ENCODE measurements at places on chromosomes 3 and 15.

GRCh38 chr15:31069360-31070000, 32.0 kb downstream of the TRPM1 start:
- no peak for DNase-seq

DNA sequence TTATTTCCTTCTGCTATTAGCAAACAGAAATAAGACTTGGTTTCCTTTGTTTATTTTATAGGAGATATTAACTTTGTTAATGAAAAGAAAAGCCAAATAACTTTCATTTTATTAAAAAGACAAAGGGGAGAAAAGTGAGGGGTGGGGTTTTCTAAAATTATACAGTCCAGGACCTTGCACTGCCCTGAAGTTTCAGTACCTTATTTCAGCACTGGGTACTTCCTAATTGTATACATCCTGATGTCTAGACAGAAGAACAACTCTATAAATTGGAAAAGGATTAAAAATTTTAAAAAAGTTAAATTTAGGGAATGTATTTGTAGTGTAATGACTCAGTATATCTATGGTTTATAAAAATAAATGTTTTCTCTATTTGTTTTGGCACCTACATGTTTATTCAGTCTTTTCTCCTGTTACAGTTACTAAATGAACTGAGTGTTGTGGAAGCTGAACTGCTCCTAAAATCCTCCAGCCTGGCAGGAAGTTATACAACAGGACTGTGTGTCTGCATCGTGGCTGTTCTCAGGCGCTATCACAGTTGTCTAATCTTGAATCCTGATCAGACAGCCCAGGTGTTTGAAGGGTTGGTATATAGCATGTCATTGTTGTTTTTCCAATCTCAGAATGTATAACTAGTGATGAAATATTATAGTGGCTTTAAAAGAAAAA, 27.6 kb upstream of the P2RY13 start:
- no peak for DNase-seq

- DNase-seq: no peak
These were observed 304.6 kb upstream of the TRIM42 start for GRCh38 chr3:140373234-140373633.

GRCh38 chr3:177279118-177279815, 82.0 kb upstream of the TBL1XR1 start:
- DNase-seq: no peak

DNA sequence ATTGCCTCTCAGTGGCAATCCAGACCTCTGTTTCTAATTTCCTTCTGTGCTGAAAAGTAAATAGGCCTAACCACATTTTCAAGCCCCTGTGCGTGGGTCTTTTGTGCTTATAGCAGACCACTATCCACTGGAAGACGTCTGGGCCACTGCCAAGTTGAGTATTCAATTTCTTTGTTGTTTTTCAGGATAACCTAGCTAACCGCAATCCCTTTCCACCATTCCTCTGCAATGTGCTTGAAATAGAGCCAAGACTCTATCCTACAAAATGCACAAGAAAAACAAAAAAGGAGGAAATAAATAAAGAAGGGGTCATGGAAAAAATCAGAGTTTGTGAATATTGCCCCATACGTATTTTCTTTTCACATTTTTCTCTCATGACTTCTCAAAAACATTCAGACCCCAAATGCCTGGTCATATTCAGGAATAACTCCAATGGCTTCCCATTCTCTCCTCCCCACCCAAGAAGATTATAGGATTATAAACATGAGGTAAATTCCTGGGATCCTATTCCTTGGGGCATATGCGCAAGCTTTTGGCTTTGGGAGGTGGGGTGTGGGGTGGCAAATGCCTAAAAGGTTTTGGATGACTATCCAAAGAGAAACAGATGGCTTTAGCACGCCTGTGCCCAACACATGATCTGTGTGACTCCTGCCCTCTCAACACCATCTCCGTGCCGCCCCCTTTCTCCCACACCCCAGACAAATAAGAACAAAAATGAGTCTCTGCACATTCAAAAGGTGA, 217.9 kb upstream of the THBS1 start:
- no peak for DNase-seq

DNA sequence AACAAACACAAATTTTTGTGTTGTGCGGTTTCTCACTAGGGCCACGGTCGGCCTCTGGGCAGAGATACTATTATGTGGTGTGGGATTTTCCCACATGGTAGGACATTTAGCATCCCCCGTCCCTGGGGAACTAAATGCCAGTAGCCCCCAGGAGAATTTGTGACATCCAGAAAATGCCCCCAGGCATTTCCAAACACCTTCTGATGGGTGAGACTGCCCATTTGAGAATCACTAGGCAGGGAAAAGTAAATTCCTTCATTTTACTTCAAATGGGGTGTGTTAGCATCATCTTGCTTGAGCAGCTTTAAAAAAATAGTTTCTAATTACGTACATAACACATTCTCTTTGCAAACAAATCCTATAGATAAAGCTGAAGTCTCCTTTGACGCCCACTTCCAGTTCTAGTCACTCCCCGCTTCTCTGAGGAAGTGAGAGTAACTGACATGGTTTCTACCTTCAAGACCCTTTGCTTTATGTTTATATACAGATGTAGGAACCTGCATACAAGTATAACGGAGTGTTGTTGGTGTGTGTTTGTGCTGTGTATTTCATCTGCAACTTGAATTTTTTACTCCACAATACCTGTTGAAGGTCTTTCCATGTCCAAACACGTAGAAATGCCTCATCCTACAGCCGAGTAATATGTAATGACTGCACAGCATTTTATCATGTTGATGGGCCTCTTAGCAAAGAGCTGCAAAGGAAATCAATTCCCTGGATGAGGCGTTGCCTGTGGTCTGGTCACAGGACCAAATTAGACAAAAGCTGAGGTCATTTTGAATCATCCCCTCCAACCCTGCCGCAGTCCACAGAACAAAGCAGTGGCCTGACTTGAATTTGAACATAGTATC, 31.4 kb upstream of the ZBTB38 start:
- DNase-seq: no peak
